Lung (tissue), 17 donors: ENCODE measurements at places on chromosomes 5 and 9.

GRCh38 chr5:169831331-169831730 lies 149.0 kb downstream of the INSYN2B start:
- no peak for DNase-seq

DNA sequence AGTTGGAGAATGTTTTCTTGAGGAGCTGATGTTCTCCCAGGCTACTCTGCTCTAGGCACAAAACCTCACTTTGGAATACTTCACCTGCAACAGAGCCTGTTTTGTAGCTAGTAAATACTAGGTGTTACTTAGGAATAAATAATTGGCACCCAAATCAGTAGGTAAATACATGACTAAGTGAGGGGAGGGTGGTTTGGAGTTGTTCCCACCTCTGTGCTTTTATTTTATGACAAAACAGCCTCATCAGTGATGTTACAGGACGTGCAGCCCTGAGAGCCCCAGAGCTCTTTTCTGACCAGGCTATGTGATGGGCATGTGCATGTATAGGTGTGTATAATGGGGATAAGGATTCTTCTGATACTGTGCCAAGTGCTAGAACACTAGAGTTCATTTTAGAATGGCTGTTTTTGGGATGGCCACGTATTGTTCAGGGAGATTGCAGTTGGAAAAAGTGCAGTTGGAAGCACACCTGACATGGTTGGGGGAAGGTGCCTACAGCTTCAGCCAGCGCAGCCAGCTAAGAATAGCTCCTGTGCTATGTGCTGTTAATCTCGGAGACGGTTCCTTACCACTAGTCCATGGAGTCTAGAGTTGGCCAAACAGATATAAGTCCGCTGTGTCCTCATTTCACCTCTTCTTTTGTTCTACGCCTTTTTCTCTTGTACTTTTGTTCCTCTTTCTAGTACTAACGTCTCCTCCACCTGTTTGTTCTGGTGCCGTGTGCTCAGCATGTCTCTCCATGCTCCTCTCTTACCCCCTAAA lies 284.7 kb downstream of the FANCC start:
- DNase-seq: no peak

DNA sequence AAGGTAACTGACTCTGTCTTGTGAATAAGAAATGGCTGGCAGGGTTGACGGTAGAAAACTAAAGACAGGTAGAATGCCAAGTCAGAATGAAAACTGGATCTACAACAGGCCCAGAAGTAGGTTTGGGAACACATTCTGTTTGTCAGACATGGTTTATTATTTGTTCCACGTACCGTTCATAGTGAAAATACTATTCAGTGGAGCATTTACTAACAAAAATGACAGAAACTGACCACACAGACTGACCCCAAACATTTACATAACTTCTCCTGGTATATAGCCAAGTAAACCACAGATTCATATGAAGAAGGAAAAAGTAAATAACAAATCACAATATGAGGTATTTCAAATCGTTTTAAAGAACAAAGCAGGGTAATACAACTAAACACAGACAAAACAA lies 73.7 kb downstream of the SLC38A9 start:
- no peak for DNase-seq

DNA sequence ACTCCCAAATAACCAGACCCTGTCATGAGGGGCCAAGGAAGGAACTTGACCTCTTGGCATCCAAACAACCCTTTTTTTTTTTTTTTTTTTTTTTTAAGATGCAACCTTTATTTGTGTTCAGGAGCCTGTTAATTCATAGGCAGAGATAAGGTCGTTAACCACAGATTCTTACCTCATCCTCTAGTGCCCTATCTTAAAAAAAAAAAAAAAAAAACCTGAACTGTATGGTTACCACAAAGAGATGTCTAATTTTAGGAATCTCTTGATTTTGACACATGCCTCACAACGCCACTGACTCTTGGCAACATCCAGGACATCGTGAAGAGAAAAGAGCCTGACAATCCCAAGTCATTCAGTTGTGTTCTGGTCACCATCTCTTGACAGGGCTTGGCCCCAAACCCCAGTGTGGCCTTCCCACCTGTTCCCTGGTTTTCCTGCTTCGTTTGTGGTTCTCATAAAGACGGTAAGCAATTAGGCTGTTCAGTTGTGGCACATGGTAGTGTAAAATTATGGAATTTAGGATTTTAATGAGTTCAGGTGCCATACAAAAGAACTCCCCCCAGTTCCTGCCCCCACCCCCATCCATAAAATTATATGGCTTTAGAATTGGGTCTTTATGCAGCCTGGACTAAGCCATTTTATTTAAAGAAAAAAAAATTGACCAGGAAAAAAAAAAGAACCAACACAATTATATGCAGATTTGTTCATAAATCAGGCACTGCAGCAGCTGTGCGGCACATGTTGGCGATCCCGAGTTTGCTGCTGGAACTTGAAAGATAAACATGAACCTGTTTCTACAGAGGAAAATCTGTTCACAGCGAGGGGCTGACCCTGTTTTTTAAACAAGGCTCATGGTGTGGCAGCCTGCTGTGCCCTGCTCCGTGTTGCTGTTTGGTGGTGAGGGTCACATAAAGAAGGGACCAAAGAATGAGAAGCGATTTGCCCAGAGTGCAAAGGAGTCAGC lies 267.8 kb upstream of the CLINT1 start:
- DNase-seq: peak; percentile 17

- DNase-seq: peak; percentile 32
Observed at GRCh38 chr5:168409591-168410458, 76.4 kb upstream of the RARS1 start.

- no peak for DNase-seq
Observed at GRCh38 chr5:165775111-165775510, 2269.7 kb downstream of the MAT2B start.
